ENCODE measurements at places on chromosomes 3 and 15.

DNA sequence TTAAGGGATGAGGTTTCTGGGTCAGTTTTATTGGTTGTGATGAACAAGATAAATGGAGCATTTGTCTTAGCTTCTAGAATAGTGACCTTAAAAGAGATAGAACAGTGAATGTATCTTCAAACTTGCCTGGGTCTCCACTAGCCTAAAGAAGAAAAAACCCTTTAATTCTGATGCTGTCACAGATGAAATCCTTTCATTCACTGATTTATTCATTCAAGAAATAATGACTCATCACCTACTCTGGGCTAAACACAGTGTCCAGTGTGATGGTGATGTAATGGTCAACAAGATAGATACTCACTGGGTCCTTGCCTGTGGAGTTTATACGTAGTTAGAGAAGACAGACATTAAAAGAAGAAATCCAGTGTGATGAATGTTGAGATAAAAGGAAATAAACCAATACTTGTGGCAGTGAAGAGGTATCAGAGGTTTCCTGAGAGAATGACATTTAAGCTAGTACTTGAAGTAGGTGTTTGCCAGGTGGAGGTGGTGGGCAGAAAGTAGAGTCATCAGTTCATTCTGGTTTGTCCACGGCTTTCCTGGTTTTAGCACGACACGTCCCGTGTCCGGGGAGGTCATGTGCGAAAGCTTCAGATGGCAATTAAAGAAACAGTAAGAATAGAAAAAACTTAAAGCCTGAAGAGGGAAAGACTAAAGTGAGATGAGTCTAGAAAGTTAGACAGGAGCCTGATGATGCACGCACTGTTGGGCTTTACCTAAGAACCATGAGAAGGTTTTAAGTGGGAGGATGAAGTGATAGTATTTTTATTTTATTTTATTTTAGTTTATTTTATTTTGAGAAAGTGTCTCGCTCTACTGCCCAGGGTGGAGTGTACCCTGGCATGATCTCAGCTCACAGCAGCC lies 18.5 kb downstream of the PAK2 start:
- H3K4me1 ChIP-seq, result peaks cover 34% of the 10 kb centered on the region
- peaks cover 45% of the 10 kb centered on the region for H3K36me3 ChIP-seq
- H3K4me3 ChIP-seq, result no peak overlapping the region
- no peak for DNase-seq
- peak overlapping the region; percentile 63 for H3K27ac ChIP-seq

DNA sequence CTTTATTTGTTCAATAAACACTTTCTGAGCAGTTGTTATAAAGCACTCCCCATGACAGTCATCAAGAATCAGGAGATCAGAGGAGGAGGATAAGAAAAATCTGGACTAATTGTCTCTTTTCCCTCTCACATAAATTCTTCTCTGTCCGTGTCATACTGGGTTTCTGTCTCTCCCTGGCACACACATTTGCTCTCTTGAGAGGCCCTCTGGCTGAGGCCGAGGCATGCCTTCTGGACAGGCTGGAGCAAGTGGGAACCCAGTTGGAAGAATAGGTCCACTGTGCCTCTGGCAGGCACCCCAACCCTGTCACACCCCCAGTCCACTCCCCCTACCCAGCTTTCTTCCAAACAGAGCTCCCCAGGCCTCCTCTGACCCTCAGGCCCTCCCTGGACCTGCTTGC lies 315.8 kb downstream of the UACA start:
- H3K27me3 ChIP-seq, result peaks cover 13% of the 10 kb centered on the region
- peak overlapping the region; percentile 28 for H3K27ac ChIP-seq
- H3K4me3 ChIP-seq, result peak overlapping the region; percentile 37
- no peak for DNase-seq

DNA sequence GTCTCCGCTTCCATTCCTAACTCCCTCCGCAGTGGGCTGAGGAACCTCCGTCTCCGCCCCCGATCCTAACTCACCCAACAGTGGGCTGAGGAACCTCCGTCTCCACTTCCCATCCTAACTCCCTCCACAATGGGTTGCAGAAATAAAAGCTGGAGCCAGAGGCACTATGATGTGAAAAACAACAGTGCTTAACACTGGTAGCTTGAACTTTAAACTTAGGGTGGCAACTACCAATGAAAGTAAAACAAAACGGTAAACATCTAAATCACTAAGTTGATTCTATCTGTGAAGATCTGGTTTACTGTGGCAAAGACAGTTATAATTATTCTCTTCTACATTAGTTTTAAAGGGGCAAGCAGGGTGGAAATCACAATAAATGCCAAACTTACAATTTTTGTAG lies 25.9 kb upstream of the GP5 start:
- peaks cover 19% of the 10 kb centered on the region for H3K36me3 ChIP-seq
- no peaks in the 10 kb centered on the region for H3K27me3 ChIP-seq
- H3K4me3 ChIP-seq, result no peak overlapping the region
- H3K27ac ChIP-seq, result no peak overlapping the region
- no peak for DNase-seq

- H3K4me1 ChIP-seq, result peaks cover 4% of the 10 kb centered on the region
- peaks cover 2% of the 10 kb centered on the region for H3K36me3 ChIP-seq
- H3K27me3 ChIP-seq, result no peaks in the 10 kb centered on the region
- DNase-seq, result no peak
- no peak overlapping the region for H3K27ac ChIP-seq
These were observed 18.6 kb downstream of the GOLIM4 start for GRCh38 chr3:168077091-168077490.

DNA sequence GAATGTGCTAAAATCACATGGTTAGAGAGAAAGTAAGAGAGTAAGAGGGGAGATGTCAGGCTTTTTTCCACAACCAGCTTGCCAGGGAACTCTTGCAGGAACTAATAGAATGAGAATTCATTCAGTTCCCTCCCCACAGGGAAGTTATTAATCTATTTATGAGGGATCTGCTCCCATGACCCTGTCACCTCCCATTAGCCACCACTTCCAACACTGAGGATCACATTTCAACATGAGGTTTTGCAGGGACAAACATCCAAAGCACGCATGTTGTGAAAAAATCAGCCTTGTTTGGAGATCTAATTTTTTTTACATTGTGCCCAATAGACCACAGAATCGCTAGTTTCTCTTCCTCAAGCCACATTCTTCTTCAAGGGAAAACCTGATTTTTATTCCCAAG lies 904.0 kb downstream of the TBL1XR1 start:
- no peaks in the 10 kb centered on the region for H3K27me3 ChIP-seq
- no peaks in the 10 kb centered on the region for H3K36me3 ChIP-seq
- no peak overlapping the region for H3K4me3 ChIP-seq
- H3K4me1 ChIP-seq, result no peaks in the 10 kb centered on the region

DNA sequence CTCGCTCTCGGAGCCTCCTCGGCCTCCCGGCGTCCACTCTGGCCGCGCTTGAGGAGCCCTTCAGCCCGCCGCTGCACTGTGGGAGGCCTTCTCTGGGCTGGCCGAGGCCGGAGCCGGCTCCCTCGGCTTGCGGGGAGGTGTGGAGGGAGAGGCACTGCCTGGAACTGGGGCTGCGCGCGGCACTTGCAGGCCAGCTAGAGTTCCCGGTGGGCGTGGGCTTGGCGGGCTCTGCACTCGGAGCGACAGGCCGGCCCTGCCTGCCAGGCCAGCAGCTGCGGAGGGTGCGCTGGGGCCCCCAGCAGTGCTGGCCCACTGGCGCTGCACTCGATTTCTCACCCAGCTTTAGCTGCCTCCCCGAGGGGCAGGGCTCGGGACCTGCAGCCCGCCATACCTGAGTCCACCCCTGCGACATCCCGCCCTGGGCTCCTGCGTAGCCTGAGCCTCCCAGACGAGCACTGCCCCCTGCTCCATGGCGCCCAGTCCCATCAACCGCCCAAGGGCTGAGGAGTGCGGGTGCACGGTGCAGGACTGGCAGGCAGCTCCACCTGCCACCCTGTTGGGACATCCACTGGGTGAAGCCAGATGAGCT lies 765.0 kb downstream of the IGSF11 start:
- H3K36me3 ChIP-seq, result no peaks in the 10 kb centered on the region
- no peaks in the 10 kb centered on the region for H3K4me1 ChIP-seq
- H3K27ac ChIP-seq, result no peak overlapping the region
- no peaks in the 10 kb centered on the region for H3K27me3 ChIP-seq
- no peak for DNase-seq

DNA sequence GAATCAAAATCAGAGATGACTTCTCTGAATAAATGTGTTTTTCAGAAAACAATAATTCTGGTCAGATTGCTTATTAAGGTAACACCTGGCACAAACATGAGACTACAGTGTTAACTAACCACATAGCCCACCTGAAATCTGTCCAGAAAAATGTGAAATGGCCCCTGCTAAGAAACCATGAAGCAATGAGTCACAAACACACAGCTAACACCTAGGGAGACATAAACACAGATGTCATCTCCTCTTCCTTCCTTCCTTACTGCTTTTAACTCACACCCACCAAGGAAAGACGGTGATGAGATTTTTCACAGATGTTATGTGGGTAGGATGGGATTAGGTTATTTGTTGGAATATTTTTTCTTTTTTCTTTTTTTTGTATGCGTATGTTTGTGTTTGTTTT lies 315.0 kb upstream of the STAC start:
- no peaks in the 10 kb centered on the region for H3K27me3 ChIP-seq

All from memory B cell (primary cell).